Effector CD8-positive, alpha-beta T cell (primary cell): ENCODE measurements at places on chromosomes 4 and X.

GRCh38 chrX:41391606-41392005, 55.5 kb upstream of the NYX start:
- DNase-seq: no peak

GRCh38 chr4:187286525-187286924, 562.9 kb upstream of the FAT1 start:
- DNase-seq: no peak

- no peak for DNase-seq
Measured at GRCh38 chrX:11401966-11402365, 108.8 kb downstream of the AMELX start.

GRCh38 chr4:11743976-11744375, 315.3 kb upstream of the HS3ST1 start:
- DNase-seq: no peak

- no peak for DNase-seq
Measured at GRCh38 chr4:7425591-7426468, 8.9 kb downstream of the PSAPL1 start.

DNA sequence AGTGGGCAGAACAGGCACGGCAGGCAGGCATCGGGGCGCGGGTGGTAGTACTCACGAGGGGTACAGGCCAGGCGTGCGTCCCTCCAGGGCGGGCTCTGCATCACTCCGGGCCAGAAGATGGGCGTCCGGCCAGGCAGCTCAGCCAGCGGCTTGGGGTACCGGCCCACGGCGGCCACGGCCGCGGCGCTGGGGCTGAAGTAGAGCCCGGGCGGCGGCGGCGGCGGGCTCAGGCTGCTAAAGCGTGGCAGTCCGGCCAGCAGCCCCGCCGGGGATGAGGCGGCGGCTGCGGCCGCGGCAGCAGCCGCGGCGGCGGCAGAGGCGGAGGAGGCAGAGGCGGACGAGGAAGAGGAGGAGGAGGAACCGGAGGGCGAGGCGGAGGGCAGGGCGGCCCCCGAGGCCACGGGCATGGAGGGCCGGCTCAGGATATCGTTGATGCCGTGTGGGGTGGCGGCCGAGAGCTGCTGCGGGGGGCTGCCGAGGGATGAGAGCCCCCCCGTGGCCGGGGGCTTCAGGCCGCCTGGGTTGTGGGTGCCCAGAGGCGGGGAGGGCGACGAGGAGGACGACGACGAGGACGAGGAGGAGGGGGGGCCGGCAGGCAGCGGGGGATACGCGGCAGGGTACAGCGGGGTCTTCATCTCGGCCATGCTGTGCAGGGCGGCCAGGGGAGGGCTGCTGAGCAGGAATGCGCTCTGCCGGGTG, 1.4 kb downstream of the NKX6-1 start:
- no peak for DNase-seq

GRCh38 chr4:114659386-114660008, 60.9 kb downstream of the UGT8 start:
- no peak for DNase-seq

GRCh38 chr4:89539797-89540711, 232.5 kb upstream of the GPRIN3 start:
- DNase-seq: no peak

DNA sequence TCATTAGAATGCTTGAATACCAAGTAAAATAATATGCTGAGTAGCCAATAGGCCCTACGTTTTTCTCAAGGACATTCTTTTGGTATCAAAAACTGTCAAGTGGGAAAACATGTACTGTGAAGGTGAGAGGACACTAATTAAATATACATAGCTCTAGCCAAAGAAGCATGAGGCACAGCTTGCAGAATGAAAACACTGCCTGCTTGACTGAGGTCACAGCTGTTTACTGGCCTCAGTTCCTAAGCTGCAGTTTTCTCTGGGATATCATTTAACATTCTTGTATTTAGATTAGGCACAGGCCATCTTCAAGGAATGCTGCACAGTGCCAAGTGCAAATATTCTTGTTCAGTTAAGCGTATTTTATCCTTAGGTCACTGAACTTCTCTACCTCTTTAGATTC, 78.6 kb downstream of the NAP1L3 start:
- DNase-seq: no peak

GRCh38 chr4:6324999-6325787, 55.5 kb downstream of the WFS1 start:
- no peak for DNase-seq

DNA sequence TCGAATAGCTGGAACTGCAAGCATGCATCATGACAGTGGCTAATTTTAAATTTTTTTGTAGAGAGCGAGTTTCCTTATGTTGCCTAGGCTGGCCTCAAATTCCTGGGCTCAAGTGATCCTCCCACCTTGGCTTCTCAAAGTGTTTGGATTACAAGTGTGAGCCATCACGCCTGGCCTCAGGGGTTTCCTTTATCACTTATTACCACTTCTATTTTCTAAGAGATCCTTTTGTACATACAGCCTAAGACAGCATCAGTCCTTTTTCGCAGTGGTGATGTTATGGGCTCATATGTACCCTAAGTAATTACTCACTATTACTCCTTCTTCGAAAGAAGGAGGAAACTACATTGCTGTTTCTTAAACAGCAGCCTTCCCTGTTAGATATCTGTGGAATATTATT, 54.1 kb upstream of the CDKN2AIP start:
- no peak for DNase-seq

DNA sequence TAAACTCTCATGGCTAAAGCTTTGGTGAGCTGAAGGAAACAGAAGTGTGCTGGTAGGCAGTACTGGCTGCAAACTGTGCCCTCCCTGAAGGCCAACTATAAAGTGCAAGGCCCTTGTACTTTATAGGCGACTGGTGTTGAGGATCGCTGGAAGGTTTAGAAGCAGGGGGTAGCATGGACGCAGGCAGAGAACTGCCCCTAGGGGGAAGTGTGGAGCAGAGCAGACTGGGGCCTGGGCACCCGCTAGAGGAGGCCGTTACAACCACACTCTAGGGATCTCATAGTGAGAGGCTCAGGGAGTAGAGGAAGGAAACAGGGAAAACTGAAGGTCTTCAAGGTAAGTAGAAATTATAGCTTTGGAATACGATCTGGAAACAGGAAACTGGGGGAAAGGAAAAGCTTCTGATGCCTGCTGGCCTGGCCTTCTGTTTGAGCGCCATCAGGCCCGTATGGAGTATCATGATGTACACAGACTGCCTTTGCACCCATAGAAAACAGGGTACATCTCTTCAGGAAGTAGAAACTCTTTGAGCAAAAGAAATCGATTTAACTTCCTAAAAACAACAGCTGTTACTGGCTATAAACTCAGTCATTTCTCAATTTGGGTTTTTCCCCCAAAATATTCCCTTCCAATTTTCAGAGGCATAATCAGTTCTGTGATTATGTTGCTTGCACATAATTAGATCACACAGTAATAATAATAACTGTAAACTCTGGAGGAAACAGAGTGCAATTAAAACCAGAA, 23.9 kb upstream of the TMSB4X start:
- DNase-seq: peak; percentile 32

GRCh38 chr4:48968814-48969213, 17.3 kb upstream of the CWH43 start:
- no peak for DNase-seq

DNA sequence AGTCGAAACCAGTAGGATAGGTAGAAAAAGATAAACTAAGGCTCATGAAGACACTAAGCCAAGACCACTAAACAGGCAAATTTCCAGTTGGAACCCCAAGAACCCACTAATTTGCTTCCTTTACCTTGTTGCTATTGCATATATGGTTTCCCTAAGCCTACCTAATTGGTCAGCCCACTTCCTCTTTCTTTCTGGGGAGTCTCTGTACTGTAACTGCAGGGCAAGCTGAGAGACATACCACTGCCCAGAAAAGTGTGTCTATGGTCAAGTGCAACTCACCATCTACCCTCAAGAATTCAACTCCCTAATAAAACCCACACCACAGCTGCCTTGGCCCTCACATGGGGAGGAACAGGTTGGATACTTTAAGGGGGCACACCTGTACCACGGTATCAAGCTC, 28.6 kb downstream of the IDS start:
- no peak for DNase-seq

DNA sequence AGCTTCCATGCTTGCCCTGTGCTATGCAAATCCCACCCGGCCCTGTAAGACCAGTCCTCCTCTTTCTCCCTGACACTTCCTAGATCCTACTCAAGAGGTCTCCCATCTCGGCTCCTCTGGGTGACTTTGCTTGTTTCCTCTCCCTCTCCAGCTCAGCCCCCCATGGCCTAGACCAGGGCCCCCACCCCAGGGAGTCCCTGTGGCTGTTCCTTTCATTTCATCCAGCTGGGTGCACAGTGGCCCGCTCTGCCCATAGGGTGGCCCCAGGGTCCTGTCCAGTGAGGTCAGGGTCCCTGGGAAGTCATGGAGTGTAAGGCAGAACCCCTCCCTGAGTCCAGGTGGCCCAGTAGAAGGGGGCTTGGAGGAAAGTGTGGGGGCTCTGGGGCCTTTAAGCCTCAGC, 52.3 kb upstream of the NKX1-1 start:
- no peak for DNase-seq

DNA sequence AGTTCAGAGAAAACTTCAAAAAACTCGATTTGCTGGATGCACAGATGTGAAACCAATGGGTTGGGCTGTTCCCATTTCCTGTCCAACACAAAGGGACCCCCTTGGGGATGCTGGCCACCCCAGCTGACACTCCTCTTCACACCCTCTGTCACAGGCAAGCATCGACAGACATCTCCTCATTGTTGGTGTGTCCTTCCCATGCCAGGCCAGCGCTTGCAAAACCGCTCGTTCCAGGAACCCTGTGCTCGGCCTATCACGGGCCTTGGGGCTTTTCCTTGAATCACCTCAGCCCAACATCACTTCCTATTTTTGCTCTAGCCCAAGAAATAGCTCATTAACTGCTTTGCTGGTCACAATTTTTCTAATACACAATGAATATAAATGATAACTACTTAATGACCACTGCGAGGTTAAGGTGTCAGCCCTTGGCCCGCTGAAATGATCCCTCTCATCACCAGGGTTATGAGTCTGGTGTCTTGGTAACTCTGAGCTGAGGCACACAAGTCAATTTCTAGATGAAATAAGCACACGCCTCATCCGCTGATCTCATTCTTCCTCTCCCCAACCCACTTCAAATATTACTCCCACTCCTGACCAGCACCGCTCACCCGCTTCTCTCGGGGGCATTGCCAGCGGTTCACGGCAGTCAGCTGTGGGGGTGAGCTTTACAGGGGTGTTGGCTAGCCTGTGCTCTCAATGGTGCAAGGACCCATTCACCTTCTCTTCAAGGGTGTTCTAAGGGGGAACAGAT, 32.3 kb downstream of the BCOR start:
- no peak for DNase-seq

DNA sequence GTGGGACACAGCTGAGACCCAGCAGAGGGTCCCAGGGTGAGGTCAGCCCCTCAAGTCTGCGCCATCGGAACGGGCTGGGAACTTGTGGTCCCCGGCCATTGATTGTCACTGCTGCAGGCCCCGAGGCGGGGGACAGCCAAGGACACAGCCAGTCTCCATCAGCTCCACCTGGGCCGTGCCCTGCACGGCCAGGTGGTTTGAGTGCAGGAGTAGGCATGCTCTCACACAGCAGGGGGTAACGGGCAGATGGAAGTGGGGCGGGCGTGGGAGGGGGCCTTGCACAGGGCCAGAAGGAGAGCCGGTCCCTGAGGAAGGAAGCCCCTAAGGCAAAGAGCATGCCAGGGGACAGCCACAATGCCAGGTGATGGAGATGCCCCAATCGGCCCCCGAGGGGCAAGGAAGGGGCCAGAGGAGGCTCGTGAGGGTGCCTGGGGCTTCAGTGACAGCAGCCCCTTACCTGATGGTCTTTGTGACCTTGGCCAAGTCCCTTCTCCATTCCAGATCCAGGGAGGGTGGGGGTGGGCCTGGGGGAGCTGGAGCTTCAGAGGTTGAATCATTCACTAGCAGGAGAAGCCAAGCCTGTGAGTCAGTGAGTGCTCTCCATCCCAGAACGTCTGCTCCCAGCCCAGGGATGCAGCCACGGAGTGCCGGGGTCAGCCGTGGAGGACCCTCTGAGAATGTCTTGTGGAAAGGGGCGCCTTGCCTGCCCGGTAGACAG, 2.3 kb downstream of the ATP2B3 start:
- no peak for DNase-seq

- no peak for DNase-seq
Measured at GRCh38 chrX:151384807-151385206, 12.2 kb upstream of the VMA21 start.

DNA sequence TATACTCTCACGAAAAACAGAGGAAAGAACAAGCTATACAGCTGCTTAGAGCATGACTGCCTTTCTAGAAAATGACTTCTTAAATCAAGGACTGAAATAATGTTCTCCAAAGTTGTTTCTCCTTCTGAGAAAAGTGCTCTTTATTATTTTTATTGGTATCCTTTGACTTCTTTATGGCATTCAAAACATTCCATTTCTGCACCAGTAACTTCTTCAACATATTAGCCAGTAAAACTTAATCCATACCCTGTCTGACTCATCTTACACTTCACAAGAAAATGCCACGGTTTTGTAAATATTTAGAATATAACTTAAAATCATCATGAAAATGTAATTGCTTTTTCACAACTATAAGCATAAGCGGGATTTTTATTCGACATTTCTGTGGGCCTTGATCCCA, 180.4 kb downstream of the NR3C2 start:
- DNase-seq: no peak

GRCh38 chrX:153806999-153807575, 12.6 kb downstream of the SSR4 start:
- no peak for DNase-seq

DNA sequence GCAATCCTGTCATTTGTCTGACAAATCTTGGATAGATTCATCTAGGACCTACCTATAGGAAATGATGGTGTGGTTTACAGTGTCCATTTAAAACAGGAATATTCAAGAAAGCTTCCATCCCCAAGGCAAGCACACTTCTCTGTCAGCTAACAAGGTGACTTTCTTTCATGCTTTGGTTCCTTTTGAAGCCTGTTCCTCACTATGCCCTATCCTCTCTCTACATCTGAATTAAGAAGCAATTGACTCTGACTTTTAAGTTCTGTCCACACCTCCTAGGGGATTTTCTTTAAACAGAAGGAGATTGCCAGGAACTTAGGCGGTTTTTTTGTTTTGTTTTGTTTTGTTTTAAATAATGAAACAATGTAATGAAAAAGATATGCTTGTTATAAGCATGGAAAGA, 1181.4 kb upstream of the TENM3 start:
- no peak for DNase-seq

DNA sequence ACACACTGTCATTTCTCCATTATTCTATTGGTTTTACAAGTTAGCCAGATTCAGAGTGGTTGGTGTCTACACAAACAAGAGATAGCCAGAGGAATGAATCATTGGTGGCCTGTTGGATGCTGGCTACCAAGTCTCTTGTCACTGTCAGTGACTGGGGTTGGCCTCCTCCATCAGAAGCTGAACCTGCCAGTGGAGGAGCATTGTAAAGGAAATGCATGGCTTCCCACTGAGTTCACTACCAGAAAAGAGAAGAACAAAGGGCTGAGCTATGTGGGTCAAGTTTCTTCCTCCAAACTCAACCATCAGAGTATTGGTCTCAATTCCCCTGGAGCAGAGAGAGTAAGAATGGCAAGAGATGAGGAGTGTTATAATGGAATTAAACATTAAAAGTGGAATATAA, 26.5 kb upstream of the ANKRD50 start:
- no peak for DNase-seq
